NCI-H1092 treated with DMSO at 0.1 percent for 48 hours (cell line): ENCODE measurements at places on chromosomes 1 and 21.

GRCh38 chr1:1366699-1367066, 8.3 kb downstream of the AURKAIP1 start:
- no peak for DNase-seq

DNA sequence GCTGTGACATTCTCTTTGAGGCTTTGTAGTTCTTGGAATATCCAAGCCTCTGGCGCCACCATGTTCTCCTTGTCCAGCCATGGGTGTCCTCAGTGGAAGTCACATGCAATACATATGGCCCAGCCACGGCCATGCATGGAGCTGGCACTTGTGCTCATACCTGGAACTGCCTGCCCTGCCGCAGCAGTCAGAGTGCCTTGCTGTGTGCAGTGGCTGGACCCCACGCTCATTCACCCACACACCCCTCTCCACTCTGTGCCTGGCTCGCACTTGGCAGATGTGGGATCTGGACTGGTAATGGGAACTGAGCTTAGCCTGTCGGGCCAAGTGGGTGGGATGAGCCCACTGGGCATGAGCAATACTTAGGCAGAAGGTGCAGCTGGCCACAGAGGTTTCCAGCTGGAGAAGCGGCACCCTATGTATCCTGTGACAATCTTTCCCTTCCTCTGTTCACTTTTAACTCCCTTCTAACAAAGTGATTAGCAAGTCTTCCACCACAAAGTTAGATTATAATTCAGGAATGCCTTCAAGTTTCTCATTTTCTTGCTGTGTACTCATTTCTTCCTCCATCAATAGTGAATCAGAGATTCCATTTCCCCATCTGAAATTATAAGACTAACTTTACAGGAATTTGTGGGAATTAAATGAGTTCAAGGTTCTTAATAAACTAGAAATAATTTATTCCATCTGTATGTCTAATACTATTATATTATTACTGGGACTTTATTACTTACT, 351.6 kb upstream of the NCAM2 start:
- no peak for DNase-seq

GRCh38 chr1:162672622-162673260, 40.5 kb downstream of the DDR2 start:
- no peak for DNase-seq

- no peak for DNase-seq
These were observed 2.6 kb downstream of the NCMAP start for GRCh38 chr1:24558455-24558854.

- DNase-seq: no peak
These were observed 9.5 kb upstream of the YRDC start for GRCh38 chr1:37817481-37817880.

- peak; percentile 93 for DNase-seq
These were observed 32.5 kb downstream of the PEX14 start for GRCh38 chr1:10507111-10507879.

DNA sequence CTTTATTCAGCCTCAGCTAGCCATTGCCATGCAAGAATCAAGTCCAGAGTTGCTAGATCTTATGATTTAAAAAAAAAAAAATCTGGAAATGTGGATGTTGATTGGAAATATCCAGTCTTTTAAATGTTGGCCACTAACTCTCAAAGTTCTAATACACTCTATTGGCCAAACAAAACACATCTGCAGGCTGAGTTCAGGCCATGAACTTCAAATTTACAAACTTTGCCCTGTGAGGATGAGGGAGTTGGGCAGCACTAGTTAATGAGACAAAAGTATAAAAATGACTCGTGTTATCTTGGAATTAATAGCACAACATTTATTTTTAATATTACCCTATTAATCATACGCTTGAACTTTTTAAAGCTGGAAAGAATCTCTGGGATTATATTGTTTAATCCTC, 432.3 kb downstream of the PLPP3 start:
- no peak for DNase-seq

GRCh38 chr1:15354580-15354965, 55.1 kb upstream of the EFHD2 start:
- DNase-seq: no peak

DNA sequence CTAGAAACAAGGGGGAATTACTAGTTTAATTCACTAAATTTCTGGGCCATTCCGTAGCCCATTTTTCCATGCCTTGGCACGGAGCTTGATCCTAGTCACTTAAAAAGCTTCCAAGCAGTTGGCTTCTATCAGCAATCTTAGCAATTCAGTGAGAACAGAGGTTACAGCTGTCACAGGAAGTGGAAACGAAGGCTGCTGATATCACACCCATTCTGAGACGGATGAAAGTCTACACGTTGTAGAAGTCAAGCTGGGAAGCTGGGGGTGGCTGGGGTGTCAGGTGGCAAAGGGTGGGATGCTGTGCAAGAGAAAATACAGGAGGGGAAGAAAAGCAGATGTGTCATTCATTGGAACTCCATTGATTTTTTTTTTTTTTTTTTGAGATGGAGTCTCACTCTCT, 11.8 kb upstream of the STMN1 start:
- no peak for DNase-seq

GRCh38 chr1:147651466-147651865, 18.9 kb downstream of the ACP6 start:
- DNase-seq: no peak

GRCh38 chr1:32676945-32677344, 25.6 kb downstream of the SYNC start:
- no peak for DNase-seq

DNA sequence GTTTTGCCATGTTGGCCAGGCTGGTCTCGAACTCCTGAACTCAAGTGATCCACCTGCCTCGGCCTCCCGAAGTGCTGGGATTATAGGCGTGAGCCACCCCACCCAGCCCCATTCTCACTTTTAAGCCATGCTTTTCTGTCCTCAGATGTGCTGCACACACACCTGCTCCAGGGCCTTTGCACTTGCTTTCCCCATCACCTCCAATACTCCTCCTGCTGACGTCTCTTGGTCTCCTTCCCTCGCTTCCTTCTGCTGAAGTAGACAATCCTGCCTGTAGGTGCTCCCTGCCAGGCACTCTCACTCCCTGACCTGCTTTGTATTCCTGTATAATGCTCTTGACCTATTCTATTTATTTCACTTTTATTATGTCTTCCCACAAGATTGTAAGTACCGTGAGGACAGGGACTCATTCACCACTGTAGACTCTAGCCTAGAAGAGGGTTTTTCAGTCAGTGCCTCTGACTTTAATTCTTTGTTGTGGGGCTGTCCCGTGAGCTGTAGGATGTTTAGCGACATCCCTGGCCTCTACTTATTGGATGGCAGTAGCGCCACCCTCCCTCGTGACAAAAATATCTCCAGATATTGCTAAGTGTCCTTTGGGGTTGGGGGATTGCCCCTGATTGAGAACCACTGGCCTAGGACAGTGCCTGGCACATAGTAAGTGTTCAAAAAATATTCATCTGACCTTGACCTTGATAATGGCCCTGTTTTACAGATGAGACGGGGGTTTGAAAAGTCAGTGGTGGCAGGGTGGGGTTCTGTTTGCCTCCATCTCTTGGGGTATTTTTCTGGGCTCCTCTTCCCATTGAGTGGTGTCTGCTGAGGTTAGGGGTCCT, 4.6 kb downstream of the TNFRSF1B start:
- DNase-seq: no peak
